ENCODE measurements at places on chromosomes 2 and 18.
A peak's percentile ranks its signal among the peaks of the same experiment; 100 is the strongest.

- no peak for DNase-seq
Measured at GRCh38 chr2:79210274-79210917, 50.8 kb upstream of the REG3A start.

- peak; percentile 16 for DNase-seq
Measured at GRCh38 chr2:64063924-64064331, 44.7 kb upstream of the VPS54 start.

DNA sequence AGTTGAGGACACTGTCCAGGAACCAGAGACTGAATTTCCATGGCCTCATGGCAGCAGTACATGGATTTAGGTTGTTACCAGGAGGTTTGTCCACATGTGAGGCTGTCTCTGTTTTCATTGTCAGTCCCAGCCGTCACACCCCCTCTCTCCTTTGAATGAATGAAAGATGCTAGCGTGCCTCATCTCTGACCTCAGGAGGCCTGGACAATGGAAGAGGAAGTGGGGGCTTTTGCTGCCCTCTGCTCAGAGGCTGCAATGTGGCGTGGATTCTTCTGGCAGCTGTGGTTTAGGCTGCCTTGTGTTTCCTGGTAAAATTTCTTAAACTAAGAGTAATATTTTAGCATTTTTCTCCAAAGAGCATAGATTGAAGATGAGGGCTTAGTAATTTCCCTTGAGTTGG lies 47.5 kb downstream of the RAB31 start:
- no peak for DNase-seq

- no peak for DNase-seq
Measured at GRCh38 chr2:21072477-21073242, 28.8 kb upstream of the APOB start.

DNA sequence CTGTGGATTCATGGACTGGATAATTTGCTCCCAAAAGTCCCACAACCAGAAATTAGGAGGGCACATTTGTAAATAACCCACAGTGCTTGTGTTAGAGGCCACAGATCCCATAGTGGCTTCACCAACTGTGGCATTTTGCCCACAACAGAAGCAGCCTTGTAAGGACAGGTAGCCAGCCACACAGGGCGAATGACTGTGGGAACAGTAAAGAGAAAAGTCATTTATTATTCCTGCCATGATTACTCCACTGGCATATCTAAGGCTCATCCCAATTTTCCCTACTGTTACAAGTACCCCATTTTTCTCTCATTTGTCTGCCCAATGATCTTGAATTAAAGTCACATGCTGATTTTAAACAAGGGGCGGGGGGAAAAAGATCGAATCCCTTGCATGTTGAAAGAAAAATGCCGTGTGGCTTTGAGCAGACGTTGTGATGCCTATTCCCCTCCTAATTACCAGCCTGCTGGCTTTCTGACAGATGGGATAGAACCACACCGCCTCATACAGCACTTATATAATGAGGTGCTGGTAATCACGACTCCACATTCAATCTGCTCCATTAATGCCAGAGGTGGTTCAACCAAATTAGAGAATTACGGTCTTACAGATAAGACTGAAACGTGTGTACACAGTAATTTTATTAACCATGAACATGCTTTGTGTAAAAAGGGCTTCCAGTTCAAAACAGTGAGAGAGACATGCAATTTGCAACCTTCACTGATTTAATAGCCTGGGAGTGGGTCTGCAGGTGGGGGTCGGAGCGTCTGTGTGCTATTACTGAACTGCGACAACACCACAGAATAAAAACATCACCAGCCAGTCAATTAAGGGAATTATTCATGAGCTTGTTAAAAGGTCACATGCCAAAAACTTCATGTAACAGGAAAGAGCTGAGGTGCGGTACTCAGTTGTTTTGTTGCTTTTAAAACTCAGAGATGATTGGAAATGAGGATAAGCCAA lies 196.0 kb downstream of the TMEM163 start:
- DNase-seq, result no peak

GRCh38 chr18:5729983-5730699 lies 165.2 kb downstream of the TMEM200C start:
- no peak for DNase-seq

DNA sequence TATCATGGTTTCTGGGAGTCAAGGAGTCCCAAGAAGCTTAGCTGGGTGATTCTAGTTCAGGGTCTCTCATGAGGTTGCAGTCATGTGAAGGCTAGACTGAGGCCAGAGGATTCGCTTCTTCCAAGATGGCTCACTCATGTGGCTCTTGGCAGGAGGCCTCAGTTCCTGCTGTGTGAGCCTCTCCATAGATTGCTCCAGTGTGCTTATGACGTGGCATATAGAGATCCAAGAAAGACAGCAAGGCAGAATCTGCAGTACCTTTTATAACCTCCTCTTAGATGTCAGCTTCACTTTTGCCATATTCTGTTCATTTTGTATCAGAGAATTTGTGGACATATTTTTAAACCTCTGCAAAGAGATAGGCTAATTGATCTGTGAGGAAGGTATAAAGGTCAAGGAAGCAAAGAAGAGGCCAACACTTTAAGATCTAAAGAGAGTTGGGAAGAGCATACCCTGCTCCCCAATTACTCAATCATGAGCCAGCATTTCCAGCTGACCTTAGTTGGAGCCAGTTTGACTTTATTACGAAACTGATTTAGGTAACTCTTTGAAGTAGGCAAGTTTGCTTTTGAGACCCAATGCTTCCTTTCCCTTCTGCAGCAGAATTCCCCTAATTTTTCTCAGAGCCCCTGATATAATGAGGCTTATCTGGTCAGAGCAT lies 134.7 kb downstream of the EML6 start:
- DNase-seq, result no peak

DNA sequence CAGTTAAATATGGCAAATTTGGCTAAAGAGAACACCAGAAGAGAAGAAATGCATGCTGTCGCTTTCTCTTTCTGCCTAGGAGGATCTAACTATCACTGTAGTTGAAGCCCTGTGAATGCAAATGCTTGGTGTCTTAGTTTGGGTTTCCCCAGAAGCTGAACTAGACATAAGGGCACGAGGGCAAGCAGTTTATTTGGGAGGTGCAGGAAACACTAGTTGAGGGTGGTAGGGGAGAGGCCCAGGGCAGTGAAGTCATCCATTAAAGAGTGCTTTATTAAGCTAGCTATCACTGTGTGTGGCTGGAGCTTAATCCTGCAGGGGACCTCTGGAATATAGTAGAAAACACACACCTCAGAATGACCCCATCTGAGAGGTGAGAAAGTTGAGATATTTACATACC lies 639.8 kb upstream of the ZEB2 start:
- no peak for DNase-seq

GRCh38 chr18:48727681-48728080 lies 188.8 kb downstream of the CTIF start:
- DNase-seq, result no peak

- no peak for DNase-seq
Measured at GRCh38 chr2:134936691-134937090, 18.1 kb downstream of the CCNT2 start.

GRCh38 chr2:61770746-61771145 lies 83.1 kb downstream of the FAM161A start:
- DNase-seq, result peak; percentile 44

GRCh38 chr2:119338272-119338671 lies 28.4 kb downstream of the C2orf76 start:
- DNase-seq, result no peak

- no peak for DNase-seq
Measured at GRCh38 chr2:212906620-212907019, 244.8 kb downstream of the IKZF2 start.

DNA sequence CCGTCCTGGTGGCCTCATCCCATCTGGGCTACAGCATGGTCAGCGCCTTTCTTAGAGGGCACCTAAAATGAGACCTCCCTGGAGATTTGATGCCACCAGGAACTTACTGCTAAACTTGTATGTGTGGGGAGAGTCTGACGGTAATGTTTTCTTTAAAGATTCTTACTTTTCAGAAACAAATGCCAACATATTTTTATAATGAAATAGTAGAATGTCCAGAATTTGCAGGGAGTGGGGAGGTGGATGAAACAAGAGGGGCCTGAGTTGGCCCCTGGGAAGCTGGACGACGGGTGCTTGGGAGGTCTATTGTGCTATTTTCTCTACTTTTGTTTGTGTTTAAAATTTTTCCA lies 118.8 kb upstream of the CTDP1 start:
- DNase-seq, result no peak

GRCh38 chr2:20223407-20224163 lies 1.3 kb downstream of the SDC1 start:
- DNase-seq, result peak; percentile 88

- DNase-seq, result no peak
Measured at GRCh38 chr2:241469746-241470145, 38.6 kb downstream of the STK25 start.

DNA sequence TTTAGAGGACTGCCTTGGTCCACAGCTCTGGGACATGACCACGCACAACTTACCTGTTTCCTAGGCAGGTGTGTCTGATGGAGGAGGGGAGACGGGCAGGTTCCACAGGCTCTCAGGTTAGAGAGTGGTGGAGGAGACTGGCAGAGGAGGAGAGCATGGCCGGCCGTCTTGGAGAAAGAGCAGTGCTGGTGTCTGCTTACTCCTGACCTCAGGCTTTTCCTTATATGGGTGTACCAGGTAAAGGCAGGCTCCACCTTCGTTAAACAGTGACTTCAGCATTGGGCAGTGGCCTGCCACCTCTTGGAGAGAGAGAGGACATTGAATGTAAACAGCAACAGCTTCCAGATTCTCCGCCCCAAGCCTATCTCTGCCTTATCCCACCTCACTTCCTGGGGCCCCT lies at the start of gene CAPN13:
TSS of gene CAPN13 (minus strand) at position 198 of the 400 bp plus-strand sequence. CDS start 20,121 bp downstream, outside the sequence.
- DNase-seq, result no peak

DNA sequence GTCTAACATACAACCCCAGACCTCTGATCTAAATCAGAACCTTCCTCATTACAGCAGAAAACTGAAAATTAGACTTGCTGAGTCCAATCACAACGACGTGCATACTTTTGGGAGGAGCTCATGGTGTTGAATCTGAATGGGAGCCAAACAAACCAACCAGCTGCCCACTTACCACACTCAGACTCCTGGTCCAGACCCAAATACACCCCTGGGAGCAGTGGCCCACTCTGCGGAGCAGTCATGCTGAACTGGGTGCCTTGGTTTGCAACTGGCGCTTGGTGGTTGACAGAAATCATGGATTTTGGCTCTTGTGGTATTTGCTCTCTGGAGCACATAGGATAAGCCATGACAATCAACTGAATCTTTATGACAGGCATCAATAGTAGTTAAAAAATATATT lies 253.6 kb upstream of the TNP1 start:
- DNase-seq, result no peak

DNA sequence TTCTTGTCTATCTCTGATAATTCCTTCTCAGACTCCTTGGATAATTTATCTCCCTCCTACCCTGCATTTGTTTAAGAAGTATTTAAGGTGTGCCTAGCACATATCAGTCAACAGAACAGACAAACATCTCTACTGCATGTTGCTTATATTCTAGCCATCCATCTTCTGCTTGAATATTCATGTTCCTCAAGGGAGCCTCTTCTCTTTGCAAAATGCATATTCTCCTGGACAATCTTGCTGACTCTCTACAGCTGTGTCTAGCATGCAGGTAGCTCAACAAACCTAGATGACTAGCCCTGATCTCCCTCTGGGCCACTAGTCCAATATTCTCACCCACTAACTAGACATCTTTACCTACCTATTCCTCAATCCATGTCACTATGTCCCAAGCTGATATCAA lies 70.0 kb downstream of the AP1S3 start:
- no peak for DNase-seq

DNA sequence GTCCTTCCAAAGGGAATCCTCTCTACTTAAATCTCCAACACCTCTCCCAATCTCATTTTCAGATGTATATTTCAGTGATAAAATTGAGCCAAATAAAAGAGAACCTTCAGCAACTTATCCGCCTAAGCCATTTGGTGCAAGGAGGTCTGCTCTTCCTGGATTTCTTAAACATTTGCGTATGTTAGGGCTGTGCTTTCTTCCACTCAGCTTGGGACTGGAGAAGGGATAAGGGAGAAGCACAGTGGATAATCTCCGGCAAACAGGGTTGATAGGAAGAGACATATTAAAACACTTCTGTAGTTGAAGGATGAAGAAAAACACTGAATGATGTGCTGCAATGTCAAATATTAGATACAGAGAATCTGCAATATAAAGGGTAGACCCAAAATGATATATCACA lies 796.2 kb downstream of the KCNJ3 start:
- no peak for DNase-seq

DNA sequence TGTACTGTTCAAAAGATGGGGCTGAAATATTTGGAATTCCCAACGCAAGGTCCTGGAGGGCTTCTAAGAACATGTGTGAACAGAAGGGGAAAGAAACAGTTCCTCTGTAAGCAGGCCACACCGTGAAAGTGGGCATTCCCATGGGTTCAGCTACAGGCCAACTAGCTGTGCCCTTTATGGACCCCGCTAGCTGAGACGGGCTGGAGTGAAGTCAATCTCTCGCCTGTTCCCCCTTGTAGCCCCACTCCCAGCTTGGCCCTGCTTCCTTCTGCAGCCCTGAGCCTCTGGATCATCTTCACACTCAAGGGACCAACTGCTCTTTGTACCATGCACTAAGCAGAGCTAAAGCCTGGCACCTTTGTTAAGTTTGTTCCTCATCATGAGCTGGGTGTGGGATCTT lies 55.4 kb downstream of the POLR1A start:
- DNase-seq, result no peak

GRCh38 chr2:222250313-222250712 lies 48.5 kb downstream of the PAX3 start:
- no peak for DNase-seq

GRCh38 chr2:33839791-33840190 lies 240.7 kb upstream of the FAM98A start:
- DNase-seq, result no peak

DNA sequence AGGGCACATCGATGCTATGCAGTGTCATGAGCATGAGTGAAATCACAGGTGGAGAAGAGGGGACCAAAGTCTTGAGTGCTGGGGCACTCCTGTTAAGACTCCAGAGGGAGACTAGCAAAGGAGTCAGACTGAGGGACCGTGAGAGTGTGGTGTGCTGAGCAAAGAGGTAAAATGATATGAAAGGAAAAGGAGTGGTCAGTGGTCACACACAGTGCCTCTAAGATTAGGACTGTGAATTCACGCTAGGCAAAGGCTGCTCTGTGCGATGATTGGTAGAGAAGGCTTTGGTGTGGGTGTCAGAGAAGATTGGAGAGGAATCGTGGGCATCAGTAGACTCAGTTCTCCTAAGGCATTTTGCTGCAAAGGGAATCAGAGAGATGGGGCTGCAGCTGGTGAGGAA lies 12.8 kb downstream of the SOCS6 start:
- no peak for DNase-seq

- DNase-seq, result no peak
Measured at GRCh38 chr2:39521876-39522517, 84.9 kb upstream of the MAP4K3 start.

DNA sequence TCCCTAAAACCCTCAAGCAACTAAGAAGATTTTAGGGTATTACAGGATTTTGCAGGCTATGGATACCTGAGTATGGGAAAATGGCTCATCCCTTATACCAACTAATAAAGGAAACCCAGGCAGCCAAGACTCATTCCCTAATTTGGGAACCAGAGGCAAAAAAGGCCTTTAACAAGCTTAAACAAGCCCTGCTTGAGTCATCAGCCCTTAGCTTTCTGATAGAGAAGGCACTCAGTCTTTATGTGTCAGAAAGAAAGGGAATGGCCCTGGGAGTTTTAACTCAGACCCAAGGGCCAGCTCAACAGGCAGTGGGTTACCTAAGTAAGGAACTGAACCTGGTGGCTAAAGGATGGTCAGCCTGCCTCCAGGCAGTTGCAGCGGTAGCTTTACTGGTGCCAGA lies 96.9 kb upstream of the RMP24 start:
- DNase-seq, result no peak

Measured in urothelium cell line (cell line).